ENCODE measurements at places on chromosomes 6 and 20. TPM values are rescaled to one million over a fixed set of nuclear protein-coding genes. Genes with fewer than 3 reads are reported as not detected.

Gene HTR1B
- total RNA-seq: 1.9 TPM

Gene TSPO2
- not detected for total RNA-seq

Gene SERINC3
- 67.6 TPM for total RNA-seq

Gene KIF6
- total RNA-seq: 2.2 TPM

Gene KIF16B
- total RNA-seq: 57.9 TPM

Gene CUL9
- total RNA-seq: 52.6 TPM

Gene RIPOR2
- total RNA-seq: 33.2 TPM

Gene RIMS1
- 242 TPM for total RNA-seq

Gene DLK2
- 8.5 TPM for total RNA-seq

Gene ECT2L
- total RNA-seq: 0.31 TPM

Gene RNF114
- 60.4 TPM for total RNA-seq

Gene SERPINB1
- 3.8 TPM for total RNA-seq

Gene FABP7
- 887 TPM for total RNA-seq

Gene CAP2
- total RNA-seq: 43.2 TPM

Gene ANGPT4
- total RNA-seq: not detected

Data from parietal lobe (tissue), 2 donors.